ENCODE measurements at places on chromosomes 3 and 15.

- no peak overlapping the region for H3K4me3 ChIP-seq
- no peaks in the 10 kb centered on the region for H3K4me1 ChIP-seq
- H3K36me3 ChIP-seq: no peaks in the 10 kb centered on the region
- H3K27ac ChIP-seq: no peak overlapping the region
- no peaks in the 10 kb centered on the region for H3K27me3 ChIP-seq
Measured at GRCh38 chr3:111972891-111973290, 5.9 kb upstream of the ABHD10 start.

DNA sequence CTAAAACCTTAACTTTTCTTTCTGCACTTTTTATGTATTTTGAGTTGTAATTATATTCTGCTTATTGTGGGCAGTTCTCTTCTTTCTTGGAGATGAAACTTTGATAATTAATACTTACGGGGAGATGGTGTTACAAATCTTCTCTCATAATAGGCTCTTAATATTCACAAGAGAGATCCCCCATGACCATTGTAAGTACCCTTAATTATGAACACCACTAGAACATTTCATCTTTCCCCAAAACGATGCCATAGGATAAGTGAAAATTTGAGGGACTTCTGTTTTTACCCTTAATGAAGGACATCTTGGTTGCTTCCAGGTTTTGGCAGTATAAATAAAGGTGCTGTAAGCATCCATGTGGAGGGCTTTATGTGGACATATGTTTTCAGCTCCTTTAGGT lies 60.7 kb downstream of the PIAS1 start:
- H3K27ac ChIP-seq: no peak overlapping the region
- peaks cover 58% of the 10 kb centered on the region for H3K4me1 ChIP-seq
- DNase-seq: no peak
- H3K27me3 ChIP-seq: no peaks in the 10 kb centered on the region

DNA sequence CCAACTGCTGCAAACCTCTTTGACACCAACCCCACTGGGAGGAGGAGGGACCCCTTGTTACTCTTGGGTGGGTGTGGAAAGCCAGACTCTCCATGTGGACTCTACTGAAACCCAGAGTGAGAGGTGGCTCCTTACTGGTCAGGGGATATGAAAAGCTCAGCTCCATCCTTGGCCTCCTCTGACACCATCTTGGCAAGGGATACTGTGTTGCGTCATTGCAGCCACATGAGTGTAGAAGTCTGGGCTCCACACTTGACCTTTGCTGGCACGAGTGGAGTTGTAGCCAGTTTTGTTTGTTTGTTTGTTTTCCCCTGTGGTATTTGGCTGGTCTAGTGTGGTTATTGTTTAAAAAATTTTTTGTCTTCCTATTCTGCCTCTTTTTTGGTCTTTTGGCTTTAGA lies 289.1 kb downstream of the GAP43 start:
- H3K36me3 ChIP-seq: no peaks in the 10 kb centered on the region
- H3K27ac ChIP-seq: no peak overlapping the region
- no peaks in the 10 kb centered on the region for H3K27me3 ChIP-seq
- H3K4me1 ChIP-seq: no peaks in the 10 kb centered on the region
- H3K4me3 ChIP-seq: no peak overlapping the region

GRCh38 chr15:68484696-68485400 lies 52.9 kb upstream of the ITGA11 start:
- DNase-seq: no peak
- H3K4me3 ChIP-seq: no peak overlapping the region
- H3K36me3 ChIP-seq: no peaks in the 10 kb centered on the region
- H3K27ac ChIP-seq: no peak overlapping the region

- H3K4me3 ChIP-seq: no peak overlapping the region
- no peak overlapping the region for H3K27ac ChIP-seq
Measured at GRCh38 chr3:126449621-126450051, 26.1 kb downstream of the ZXDC start.

DNA sequence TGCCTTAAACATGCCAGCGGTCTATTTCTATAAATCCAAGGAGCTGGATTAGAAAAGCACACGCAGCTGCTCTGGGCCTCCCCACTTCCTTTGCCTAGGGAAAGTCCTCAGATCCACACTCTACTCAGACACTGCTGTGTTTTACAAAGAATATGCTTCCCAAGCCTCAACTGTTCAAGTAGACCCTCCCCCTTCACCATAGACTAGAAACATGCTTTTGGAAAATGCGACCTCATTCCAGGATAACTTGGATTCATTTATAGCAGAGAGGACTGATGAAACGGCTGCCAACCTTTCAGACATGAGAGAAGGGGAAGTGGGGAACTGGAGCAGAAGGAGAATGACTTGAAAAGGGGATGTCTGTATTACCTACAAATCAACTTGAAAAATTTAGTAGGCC lies 64.0 kb downstream of the P3H2 start:
- H3K27ac ChIP-seq: no peak overlapping the region
- H3K36me3 ChIP-seq: no peaks in the 10 kb centered on the region
- no peaks in the 10 kb centered on the region for H3K4me1 ChIP-seq
- H3K4me3 ChIP-seq: no peak overlapping the region
- DNase-seq: no peak

DNA sequence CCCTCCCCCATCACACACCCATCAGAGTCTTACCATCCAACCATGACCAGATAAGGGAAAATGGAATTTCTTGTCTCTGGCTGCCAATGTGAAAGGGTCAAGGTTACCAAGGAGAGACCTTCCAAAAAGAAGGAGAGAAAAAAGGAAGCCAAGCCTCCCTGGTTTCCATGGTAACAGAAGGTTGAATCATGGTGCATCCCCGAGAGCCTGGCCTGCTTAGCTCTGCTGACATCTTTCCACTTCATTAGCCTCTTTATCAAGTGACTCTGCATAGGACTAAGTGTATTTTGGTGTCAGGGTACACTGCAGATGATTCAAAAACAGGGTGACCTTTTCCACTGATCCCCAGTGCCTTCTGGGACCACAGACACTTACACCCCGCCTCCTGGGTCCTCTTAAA lies 225.7 kb upstream of the PPP2R3A start:
- H3K36me3 ChIP-seq: no peaks in the 10 kb centered on the region
- DNase-seq: no peak
- H3K27me3 ChIP-seq: no peaks in the 10 kb centered on the region

DNA sequence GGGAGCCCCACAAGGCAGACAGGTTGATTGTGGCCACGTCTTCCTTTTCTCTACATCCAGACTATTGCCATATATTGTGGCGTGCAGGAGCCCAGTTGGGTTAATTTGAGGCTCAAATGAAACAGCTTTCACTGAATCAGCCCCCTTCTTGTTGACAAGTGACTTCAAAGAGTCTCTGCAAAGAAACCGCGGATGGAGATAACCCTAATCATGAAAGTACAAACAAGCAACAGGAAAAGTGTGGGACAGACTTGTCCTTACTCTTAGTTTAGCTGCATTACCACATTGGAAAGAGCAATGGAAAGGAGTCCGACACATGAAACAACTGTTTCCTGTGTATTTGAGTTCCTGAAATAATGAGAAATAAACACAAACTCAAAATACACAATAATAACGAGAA lies 3.3 kb downstream of the TMEM40 start:
- no peak overlapping the region for H3K4me3 ChIP-seq
- no peak for DNase-seq
- H3K4me1 ChIP-seq: peaks cover 8% of the 10 kb centered on the region
- H3K27ac ChIP-seq: no peak overlapping the region

- no peak overlapping the region for H3K4me3 ChIP-seq
- DNase-seq: no peak
- H3K27me3 ChIP-seq: peaks cover 1% of the 10 kb centered on the region
- H3K36me3 ChIP-seq: peaks cover 1% of the 10 kb centered on the region
Measured at GRCh38 chr3:51340013-51340829, 44.9 kb upstream of the MANF start.

DNA sequence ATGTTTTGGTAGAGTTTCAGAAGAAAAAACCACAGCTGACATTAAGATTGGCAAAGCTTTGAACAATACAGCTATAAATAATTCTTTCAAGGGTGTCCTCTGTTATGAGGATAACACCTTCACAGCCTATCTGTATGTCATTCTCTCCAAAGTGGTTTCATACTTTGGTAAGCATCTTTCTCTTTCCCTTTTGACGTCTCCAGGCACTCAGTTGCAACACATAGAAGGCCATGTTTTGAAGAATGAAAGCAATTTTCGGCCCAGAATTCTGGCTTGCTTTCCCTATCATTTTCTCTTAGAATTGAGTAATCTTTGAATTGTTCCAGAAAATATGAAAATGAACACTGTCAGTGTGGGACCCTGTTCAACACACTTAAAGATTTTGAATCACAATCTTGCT lies 200.0 kb upstream of the CBLB start:
- H3K27ac ChIP-seq: peak overlapping the region; percentile 14
- peaks cover 3% of the 10 kb centered on the region for H3K36me3 ChIP-seq
- peaks cover 14% of the 10 kb centered on the region for H3K4me1 ChIP-seq
- no peak overlapping the region for H3K4me3 ChIP-seq

GRCh38 chr3:66450390-66451022 lies 50.3 kb downstream of the LRIG1 start:
- H3K27me3 ChIP-seq: no peaks in the 10 kb centered on the region
- H3K4me1 ChIP-seq: peaks cover 11% of the 10 kb centered on the region
- H3K36me3 ChIP-seq: peaks cover 23% of the 10 kb centered on the region
- no peak overlapping the region for H3K4me3 ChIP-seq
- DNase-seq: no peak

GRCh38 chr15:79539401-79539800 lies 107.3 kb downstream of the MINAR1 start:
- H3K4me1 ChIP-seq: no peaks in the 10 kb centered on the region
- H3K36me3 ChIP-seq: no peaks in the 10 kb centered on the region
- no peak overlapping the region for H3K27ac ChIP-seq
- no peak for DNase-seq
- no peak overlapping the region for H3K4me3 ChIP-seq

GRCh38 chr3:195007766-195008165 lies 263.2 kb downstream of the XXYLT1 start:
- no peak for DNase-seq
- no peak overlapping the region for H3K27ac ChIP-seq
- H3K36me3 ChIP-seq: no peaks in the 10 kb centered on the region
- H3K27me3 ChIP-seq: peaks cover 4% of the 10 kb centered on the region
- H3K4me1 ChIP-seq: no peaks in the 10 kb centered on the region

DNA sequence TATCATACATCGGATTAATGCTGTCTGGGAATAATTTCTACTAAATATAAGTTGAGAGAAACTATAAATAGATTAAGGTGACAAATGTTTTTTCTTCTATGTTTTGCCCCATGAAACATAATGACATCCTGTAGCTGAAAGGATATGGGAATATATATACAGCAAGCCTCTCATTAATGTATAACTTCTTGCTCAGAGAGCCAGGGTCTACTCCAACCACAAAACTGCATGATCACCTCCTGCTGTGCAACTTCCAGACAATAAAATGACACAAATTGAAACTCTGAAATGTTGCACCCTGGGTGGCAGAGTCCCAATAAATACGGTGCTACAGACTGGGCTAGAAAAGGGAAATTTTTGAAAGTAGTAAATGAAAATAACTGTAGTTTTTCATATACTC lies 571.9 kb upstream of the CBLB start:
- H3K27ac ChIP-seq: no peak overlapping the region
- no peak overlapping the region for H3K4me3 ChIP-seq
- H3K4me1 ChIP-seq: peaks cover 3% of the 10 kb centered on the region
- DNase-seq: no peak
- H3K36me3 ChIP-seq: no peaks in the 10 kb centered on the region

GRCh38 chr3:171346019-171346418 lies 114.2 kb downstream of the TNIK start:
- no peaks in the 10 kb centered on the region for H3K27me3 ChIP-seq
- no peak for DNase-seq

GRCh38 chr3:78516437-78516836 lies 1251.4 kb downstream of the ROBO1 start:
- H3K4me3 ChIP-seq: no peak overlapping the region
- H3K4me1 ChIP-seq: no peaks in the 10 kb centered on the region
- H3K36me3 ChIP-seq: no peaks in the 10 kb centered on the region
- no peak for DNase-seq
- no peak overlapping the region for H3K27ac ChIP-seq
- no peaks in the 10 kb centered on the region for H3K27me3 ChIP-seq

DNA sequence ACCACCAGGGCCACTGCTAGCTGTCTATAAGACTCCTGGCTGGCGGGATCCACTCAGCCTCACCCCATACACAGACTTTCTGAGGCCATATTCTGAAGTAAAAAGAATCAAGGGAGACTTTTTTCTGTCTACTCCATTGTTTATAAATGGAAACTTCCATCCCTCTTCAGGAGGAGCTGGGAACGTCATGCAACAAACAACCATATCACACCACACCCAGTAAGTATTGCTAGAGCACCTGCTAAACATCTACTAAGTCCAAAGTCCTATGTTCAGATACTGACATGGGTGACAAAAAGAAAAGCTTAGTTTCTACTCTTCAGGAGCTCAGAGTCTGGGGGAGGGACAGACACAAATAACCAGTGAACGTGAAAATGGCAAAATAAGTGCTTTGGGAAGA lies 324.8 kb upstream of the ONECUT1 start:
- H3K27ac ChIP-seq: no peak overlapping the region
- H3K36me3 ChIP-seq: no peaks in the 10 kb centered on the region
- DNase-seq: no peak
- no peak overlapping the region for H3K4me3 ChIP-seq

GRCh38 chr3:126548556-126549466 lies 9.9 kb downstream of the C3orf22 start:
- no peaks in the 10 kb centered on the region for H3K36me3 ChIP-seq
- DNase-seq: no peak
- peaks cover 2% of the 10 kb centered on the region for H3K27me3 ChIP-seq
- H3K27ac ChIP-seq: no peak overlapping the region

- no peak overlapping the region for H3K4me3 ChIP-seq
- H3K36me3 ChIP-seq: no peaks in the 10 kb centered on the region
- peak; percentile 13 for DNase-seq
- peaks cover 13% of the 10 kb centered on the region for H3K4me1 ChIP-seq
- peak overlapping the region; percentile 25 for H3K27ac ChIP-seq
Measured at GRCh38 chr3:25911525-25912295, 121.8 kb downstream of the OXSM start.

- H3K4me3 ChIP-seq: no peak overlapping the region
- DNase-seq: no peak
- no peaks in the 10 kb centered on the region for H3K36me3 ChIP-seq
- peaks cover 5% of the 10 kb centered on the region for H3K27me3 ChIP-seq
Measured at GRCh38 chr3:149421764-149422163, 44.3 kb upstream of the TM4SF1 start.

DNA sequence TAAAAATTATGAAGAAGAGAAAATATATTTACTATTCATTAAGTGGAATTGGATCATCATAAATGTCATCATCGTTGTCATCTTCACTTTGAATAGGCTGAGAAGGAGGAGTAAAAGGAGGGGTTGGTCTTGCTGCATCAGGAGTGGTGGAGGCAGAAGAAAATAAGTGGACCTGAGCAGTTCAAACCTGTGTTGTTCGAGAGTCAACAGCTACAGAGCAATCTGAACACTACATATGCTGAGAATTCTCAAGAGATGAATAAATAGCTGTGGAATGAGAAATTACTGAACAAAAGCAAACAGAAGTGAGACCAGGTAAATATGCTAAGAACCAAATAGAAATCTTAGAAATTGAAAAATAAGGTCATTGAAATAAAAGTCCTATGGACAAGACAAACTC lies 32.3 kb upstream of the CCK start:
- H3K4me1 ChIP-seq: no peaks in the 10 kb centered on the region
- DNase-seq: no peak
- no peak overlapping the region for H3K4me3 ChIP-seq
- H3K27ac ChIP-seq: no peak overlapping the region
- no peaks in the 10 kb centered on the region for H3K36me3 ChIP-seq

Data from activated CD4-positive, alpha-beta memory T cell treated with anti-CD3 and anti-CD28 coated beads for 36 hours (primary cell).